ENCODE measurements at places on chromosomes 7 and 10.

DNA sequence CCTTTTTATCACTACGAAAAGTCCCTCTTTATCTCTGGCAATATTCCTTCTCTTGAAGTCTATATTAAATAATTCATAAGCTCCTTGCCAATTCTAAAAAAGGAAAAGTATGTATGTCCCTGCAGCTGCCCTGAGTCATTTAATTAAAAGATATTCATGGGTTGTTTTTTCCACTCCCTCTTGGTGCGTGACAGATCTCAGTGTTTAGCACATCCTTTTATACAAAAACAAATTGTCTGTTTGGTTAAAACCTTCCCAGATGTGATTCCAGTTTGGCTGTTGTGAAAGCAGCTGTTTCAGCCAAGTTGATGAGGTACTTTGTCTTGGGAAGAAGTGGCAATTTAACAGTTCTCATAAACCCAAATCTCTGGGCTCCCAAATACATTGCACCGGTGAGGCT, 33.8 kb upstream of the PRLHR start:
- no peak for DNase-seq

DNA sequence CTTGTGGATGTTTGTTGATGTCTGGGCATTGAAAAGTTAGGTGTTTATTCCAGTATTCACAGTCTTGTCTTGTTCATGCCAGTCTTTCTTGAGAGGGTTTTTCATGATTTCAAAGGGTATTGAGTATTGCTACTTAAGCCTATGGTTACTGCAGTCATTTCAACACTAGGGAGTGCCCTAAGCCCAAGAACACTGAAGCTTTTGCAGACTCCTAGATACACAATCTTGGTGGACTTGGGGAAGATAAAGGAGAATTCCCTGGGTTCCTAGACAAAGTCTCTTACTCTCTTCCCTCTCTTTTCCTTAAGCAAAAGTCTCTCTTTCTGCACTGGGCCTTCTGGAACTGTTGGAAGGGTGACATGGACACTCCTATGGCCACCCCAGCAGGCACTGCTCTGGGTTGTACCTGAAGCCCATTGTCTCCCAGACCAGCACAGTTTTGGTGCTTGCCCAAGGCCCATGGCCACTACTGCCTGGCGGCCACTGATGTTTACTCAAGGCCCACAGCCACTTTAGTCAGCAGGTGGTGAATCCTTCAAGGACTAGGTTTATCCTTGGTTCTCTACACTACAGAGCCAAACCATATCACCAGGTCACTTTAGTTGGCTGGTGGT, 24.9 kb downstream of the SAMD9 start:
- peak; percentile 24 for DNase-seq

- no peak for DNase-seq
Measured at GRCh38 chr10:46327685-46328084, 40.9 kb downstream of the ANTXRL start.

- no peak for DNase-seq
Measured at GRCh38 chr7:83695128-83695960, 46.4 kb upstream of the SEMA3E start.

GRCh38 chr7:125436220-125436619, 506.6 kb upstream of the POT1 start:
- peak; percentile 21 for DNase-seq
